Omental fat pad (tissue), 4 donors: ENCODE measurements at places on chromosomes 4 and X. TPM values are rescaled to one million over a fixed set of nuclear protein-coding genes. Genes with fewer than 3 reads are reported as not detected.

DNA sequence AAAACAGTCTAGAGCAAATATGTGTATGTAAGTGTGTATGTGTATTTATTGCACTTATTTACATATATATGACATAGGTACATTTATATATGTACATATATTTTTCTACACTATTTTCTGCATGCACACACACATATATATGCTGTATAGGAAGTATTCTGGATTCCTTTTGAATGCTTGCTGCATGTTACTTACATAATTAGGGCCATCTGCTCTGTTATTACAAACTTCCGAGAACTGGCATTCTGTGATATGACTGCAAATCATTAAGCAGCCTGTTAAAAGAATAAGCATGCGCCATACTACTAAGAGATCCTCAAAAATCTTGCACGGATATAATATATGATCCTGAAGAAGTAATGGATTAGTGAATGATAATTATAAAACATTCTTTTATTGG, 1157.6 kb upstream of the TENM3 start:
- no peak for DNase-seq

DNA sequence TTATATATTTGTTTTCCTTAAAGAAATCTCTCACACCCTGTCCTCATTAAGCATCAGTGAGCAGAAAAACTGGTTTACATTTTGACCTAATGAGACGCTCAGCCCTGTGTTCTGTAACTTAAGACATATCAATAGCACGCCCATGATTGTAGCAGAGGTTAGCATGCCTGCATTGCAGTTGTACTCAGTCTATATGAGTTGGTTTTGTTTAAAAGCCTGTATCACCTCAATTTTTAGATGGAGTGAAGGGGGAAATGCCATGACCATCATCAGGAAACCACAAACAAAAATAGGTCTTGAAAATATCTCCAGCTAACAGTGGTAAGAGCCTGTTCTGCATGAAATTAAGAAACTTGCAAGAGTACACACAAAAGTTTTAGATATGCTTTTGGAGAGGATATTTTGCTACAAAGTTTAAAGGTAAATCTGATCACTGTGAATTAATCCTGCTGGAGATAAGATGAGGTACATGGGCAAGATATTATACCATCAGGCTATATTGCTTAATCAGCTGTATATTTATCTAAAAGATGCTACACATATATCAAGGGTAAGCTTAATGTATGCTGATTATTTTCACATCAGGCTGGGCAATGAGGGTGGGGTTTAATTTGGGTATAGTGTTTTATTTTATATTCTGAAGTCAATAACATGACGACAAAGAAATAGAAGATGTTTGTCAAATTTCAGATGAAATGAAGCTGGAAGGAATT, 13.1 kb upstream of the COQ2 start:
- no peak for DNase-seq

GRCh38 chr4:1212546-1213335, 36.2 kb downstream of the CTBP1 start:
- no peak for DNase-seq

GRCh38 chrX:154012336-154012991, 7.2 kb downstream of the IRAK1 start:
- DNase-seq = no peak

DNA sequence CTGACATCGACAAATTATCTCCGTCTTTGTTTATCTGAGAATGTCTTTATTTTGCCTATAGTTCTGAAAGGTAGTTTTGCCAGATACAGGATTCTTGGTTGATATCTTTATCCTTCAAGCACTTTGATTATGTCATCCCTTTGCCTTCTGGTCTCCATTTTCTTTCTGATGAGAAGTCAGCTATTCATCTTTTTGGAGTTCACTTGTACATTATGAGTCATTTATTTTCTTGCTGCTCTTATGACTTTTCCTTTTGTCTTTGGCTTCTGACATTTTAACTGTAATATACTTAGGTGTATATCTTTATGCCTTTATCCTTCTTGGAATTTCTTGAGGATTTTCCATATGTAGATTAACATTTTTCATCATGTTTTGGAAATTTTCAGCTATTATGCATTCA, 51.4 kb downstream of the SHROOM4 start:
- no peak for DNase-seq

GRCh38 chr4:67723949-67724348, 23.0 kb upstream of the UBA6 start:
- no peak for DNase-seq

- no peak for DNase-seq
Measured at GRCh38 chr4:186699881-186700397, 23.7 kb downstream of the FAT1 start.

DNA sequence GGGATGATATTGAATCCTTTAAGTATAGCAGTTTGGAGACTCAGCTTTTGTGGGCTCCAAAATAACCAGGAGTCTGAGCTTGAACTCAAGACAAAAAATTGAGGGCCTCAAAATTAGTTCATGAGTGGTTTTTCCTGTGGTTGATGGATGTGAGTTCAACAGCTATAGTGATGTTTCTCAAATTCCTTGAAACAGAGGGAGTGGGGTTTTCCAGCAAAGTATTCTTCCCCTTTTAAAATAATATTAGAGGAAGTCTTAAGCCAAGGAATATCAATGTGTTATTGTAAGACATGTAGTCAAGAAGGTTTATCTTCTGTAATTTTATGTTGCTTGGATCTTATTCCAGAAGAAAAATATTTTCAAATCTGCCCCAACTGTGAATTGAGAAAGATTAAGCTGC, 10.6 kb downstream of the OTC start:
- DNase-seq = no peak

GRCh38 chr4:186061921-186062320, 7.0 kb upstream of the TLR3 start:
- no peak for DNase-seq

DNA sequence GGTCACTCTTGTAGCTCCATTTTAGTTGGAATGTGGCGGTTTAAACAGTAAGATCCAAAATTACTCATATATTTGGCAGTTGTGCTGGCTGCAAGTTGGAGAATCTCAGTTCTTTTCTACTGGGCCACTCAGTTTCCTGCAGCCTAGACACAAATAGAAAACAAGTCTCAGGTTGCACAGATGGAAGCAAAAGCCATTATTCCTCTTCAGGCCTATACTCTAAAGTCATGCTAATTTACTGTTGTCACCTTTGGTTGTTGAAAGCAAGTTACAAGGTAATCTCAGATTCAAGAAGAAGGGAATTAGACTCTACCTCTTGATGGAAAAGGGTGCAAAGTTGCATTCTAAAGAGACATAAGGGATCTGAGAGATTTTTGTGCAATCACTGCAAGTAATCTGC, 345.4 kb downstream of the ADAM29 start:
- DNase-seq = no peak

DNA sequence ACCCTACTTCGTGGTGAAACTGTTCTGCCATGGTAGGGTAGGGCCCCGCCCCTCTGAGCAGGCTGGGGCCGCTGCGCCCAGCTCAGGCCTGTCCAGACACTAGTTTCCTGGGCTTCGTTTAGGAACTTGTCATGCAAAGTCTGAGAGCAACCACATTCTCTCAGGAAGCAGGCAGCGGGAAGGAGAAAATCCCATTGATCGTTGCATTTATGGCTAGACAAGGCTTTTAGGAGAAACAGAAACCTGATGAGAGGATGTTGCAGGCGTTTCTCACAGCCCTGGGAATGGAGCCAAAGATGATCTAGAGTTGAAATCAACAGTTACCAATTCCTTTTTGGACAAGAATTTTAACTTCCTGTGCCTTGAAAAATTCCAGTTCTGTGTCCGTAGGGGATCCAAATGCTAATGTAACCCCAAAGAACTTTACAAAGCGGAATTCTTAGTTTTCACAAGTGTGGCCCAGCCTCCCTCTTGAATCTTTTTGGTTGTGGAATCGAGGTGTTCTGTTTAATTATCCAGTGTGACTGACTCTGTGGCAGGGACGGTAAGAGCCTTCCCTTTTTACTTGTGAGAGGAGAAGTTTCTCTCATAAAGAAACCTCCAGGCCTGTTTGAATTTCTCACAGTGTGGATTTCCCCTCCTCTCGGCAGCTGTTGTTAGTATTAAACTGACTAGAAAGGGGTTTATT, 4.5 kb upstream of the CXCL9 start:
- no peak for DNase-seq

- no peak for DNase-seq
Measured at GRCh38 chr4:184387351-184387750, 87.0 kb downstream of the IRF2 start.

DNA sequence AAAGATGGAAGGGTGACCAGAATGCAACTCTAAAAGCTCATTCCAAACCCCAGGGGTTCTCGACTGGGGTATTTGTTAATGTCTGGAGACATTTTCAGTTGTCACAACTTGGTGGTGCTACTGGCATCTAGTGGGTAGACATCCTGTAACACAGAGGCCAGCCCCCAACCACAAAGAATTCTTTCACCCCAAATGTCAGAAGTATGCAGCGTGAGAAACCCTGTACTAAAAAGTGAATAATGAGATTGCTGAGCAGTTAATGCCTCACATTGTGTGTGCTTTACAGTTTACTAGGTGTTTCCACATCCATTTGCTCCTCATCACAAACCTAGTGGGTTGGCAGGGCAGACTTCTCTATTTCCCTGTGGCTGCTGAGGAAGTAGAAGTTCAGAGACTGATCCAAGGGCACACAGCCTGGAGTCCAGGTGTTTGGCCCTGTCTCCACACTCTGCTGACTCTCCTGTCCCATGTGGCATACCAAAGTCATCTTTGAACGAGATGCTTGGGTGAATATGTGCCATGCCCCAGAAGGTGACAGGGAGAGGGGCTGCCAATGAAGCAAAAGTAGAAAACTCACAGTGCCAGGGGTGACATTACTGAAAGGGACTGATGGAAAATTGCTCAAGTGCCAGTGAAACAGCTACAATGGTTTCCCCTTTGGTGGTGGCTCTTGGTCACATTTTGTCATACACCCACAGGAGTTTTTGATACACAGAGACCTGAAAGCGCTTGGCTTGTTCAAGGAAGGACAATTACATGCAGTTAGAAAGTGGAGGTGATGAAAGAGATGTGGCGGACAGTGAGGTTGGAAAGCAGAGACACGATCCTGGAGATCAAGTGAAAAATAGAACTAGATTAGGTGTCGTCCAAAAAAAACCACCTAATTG, 10.1 kb upstream of the TMEM154 start:
- no peak for DNase-seq

- no peak for DNase-seq
Measured at GRCh38 chr4:174307694-174308093, 24.0 kb downstream of the CEP44 start.

- DNase-seq = no peak
Measured at GRCh38 chr4:157075401-157075800, 549 bp upstream of the GLRB start.

- no peak for DNase-seq
Measured at GRCh38 chr4:120025516-120025915, 41.1 kb downstream of the MAD2L1 start.

GRCh38 chr4:996030-996996, 3.1 kb upstream of the SLC26A1 start:
- no peak for DNase-seq

- DNase-seq = no peak
Measured at GRCh38 chr4:1797298-1797860, 4.3 kb downstream of the FGFR3 start.

GRCh38 chrX:64206556-64207162, 1.2 kb upstream of the AMER1 start:
- DNase-seq = no peak

DNA sequence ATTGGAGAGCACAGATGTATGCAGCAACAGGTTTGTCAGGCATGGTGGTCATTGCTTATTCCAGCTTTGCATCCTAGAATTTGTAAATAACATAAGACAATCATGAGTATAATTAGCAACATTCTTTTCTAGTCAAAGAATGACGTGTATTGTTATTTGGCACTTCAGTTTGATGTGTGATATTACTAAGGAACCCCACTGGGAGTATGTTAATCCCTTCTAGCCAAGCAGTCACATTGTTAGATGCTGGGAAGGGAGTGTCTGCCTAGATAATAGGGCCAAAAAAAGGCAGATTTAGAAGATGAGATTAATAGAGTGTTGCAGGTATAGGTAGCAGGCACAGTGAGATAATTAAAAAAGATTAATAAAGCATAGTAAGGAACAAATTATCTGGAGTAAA, 159.2 kb upstream of the WDFY3 start:
- DNase-seq = no peak

GRCh38 chr4:2649604-2650114, 106.5 kb downstream of the TNIP2 start:
- DNase-seq = no peak

DNA sequence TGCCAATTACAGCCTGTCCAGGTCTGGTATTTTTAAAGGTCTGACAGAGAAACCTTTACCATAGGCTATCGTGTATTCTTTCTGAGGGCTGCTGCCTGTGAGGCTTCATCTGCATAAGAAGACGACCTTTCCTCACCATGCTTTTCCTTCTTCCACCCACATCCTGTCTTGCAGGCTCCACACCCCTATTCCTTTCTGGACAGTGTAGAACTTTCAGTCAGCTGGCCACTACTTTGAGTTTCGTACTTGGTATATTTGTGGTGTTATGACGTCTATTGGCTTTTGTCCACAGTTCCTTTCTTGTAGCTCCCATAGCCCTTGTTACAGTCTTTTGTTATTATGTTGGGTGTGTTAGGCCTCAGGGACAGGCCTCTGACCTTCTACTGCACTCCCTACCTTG, 311.4 kb downstream of the RAPGEF2 start:
- DNase-seq = no peak

- no peak for DNase-seq
Measured at GRCh38 chr4:4427121-4427870, 40.4 kb downstream of the NSG1 start.

- no peak for DNase-seq
Measured at GRCh38 chr4:26022346-26023202, 108.6 kb downstream of the SMIM20 start.

- DNase-seq = no peak
Measured at GRCh38 chrX:10171249-10171648, 14.5 kb downstream of the CLCN4 start.

GRCh38 chr4:186885289-186885688, 161.6 kb upstream of the FAT1 start:
- no peak for DNase-seq

DNA sequence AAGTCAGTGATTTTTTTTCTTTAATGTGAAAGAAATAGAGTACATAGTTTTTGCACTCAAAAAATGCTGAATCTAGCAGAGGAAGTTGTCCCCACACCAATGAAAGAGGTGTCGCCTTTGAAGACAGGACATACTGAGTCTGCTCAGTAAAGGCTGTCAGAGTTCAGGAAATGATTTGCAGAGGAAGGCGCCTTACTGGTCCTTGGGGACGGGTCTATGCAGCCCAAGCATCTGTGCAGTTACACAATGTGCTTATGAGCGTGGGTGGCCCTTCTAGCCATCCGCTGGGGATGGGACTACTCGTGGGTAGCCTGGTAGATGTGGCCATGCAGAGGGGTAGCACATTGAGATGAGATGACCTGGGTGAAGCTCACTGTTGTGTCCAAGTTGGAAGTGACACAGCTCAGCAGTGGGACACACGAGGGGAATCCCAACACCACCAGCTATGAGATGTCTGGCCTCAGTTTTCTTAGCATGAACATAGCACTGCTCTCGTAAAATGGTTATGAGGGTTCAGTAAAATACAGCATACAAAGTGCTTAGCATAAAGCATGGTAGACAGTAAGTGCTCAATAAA, 116.5 kb upstream of the RBPJ start:
- DNase-seq = no peak

Gene EOLA1
- 30.2 TPM for total RNA-seq

Gene RGN
- 3.2 TPM for total RNA-seq

Gene RAB41
- not detected for total RNA-seq

Gene ARSJ
- total RNA-seq = 3.8 TPM

Gene ARR3
- not detected for total RNA-seq

Gene FRG2
- not detected for total RNA-seq

Gene GRK4
- total RNA-seq = 5.8 TPM

Gene SPANXC
- not detected for total RNA-seq

Gene PPAT
- total RNA-seq = 2.8 TPM

Gene SLC10A4
- total RNA-seq = not detected
